ENCODE measurements at places on chromosomes 1 and 21. TPM values are rescaled to one million over a fixed set of nuclear protein-coding genes. Genes with fewer than 3 reads are reported as not detected.

Gene ELF3
- 59.8 TPM for total RNA-seq

Gene PRELP
- total RNA-seq, result 12.8 TPM

Gene DNAJC6
- 46.5 TPM for total RNA-seq

Gene SORT1
- total RNA-seq, result 46.4 TPM

Gene OR2T11
- not detected for total RNA-seq

Gene AIRE
- 0.27 TPM for total RNA-seq

Gene LY9
- 0.71 TPM for total RNA-seq

Gene IGFN1
- total RNA-seq, result 1.2 TPM

Gene NPPA
- 0.77 TPM for total RNA-seq

Gene PLEKHA6
- 17.5 TPM for total RNA-seq

Gene NES
- total RNA-seq, result 87.1 TPM

Gene GCSAML
- 0.82 TPM for total RNA-seq

Gene PGBD5
- 11.3 TPM for total RNA-seq

Gene REN
- total RNA-seq, result not detected

Gene PRDM16
- total RNA-seq, result 13.5 TPM

Gene MSH4
- total RNA-seq, result 0.77 TPM

Gene COL11A1
- 239 TPM for total RNA-seq

Gene DLGAP3
- total RNA-seq, result 2.6 TPM

Gene UBXN10
- total RNA-seq, result 3.4 TPM

Gene PRAMEF26
- not detected for total RNA-seq

Gene MRPL39
- total RNA-seq, result 27.9 TPM

Gene FAM72D
- 0.66 TPM for total RNA-seq

Gene ADAMTS5
- total RNA-seq, result 19.0 TPM

Gene TMEM9
- 89.7 TPM for total RNA-seq

Gene NHLH1
- 2.7 TPM for total RNA-seq

Gene DIO1
- not detected for total RNA-seq

Gene LRRC3
- 3.4 TPM for total RNA-seq

Gene ACOT11
- 26.9 TPM for total RNA-seq

Gene LIPI
- total RNA-seq, result not detected

Gene AMY1B
- total RNA-seq, result not detected

Gene ZBTB48
- total RNA-seq, result 36.6 TPM

Gene HIVEP3
- 4.7 TPM for total RNA-seq

Gene TFF2
- total RNA-seq, result not detected

Gene CAMSAP2
- 90.5 TPM for total RNA-seq
